ENCODE measurements at places on chromosomes 16 and 17.
A peak's percentile ranks its signal among the peaks of the same experiment; 100 is the strongest.

DNA sequence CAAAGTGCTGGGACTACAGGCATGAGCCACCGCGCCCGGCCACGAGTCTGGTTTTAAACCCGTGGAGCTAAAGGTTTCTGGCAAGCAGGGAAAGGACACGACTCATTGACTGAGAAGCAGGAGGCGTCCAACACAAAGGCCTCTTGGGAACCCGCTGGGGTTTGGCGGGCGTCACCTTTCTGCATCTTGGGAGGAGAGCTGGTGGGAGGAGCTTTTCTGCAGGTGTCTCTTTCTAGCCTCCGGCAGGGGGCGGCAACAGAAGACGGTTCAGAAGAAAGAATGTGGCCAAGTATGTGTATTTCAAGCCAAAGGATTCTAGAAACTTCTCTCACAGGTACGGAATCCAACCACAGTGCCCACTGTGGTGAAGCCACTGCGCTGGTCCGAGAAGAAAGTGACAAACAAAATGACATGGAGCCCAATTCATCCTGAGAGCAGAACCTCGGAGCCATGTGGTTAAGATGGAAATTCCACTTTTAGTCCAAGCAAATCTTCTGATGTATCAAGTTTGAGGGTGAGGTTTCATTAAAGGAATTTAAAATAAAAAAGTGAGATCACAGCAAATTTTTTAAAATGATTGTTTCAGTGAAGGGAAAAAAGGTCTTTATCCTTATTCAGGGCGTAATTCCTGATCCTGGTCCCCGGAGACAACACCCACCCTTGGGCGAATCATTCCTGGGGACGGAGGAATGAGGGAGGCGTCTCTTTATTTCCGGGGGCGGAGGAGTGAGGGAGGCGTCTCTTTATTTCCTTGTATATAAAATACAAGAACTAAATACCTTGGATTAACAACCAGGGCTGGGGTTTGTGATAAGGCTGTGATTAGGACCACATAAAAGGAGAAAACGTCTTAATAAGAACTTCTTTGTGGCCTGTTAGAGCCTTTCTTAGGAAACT is 97.6 kb downstream of the MRM3 start:
- peak; percentile 87 for DNase-seq

DNA sequence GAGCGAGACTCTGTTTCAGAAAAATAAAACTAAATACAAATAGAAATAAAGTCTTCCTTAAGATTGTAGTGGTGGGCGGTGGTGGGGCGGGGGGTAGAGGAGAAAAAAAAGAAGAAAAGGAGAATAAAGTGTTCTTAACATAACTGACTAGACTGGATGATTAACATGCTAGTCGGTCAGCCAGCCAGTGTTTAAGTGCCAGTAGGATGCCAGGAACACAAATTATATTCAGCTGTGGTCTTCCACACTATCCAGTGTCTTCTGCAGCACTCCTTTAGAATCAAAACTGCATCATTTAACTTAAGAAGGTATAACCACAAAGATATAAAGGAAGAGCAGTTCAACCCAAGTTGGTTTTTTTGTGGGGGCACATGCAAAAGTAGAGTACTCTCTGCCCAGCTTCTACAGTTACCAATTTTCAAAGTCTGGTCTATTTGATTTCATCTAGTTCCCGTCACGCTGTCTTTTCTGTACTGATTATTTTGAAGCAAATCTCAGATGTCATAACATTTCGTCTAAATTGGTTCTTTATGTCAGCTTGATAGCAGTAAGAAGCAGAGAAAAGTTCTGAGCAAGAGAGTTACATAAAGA is 15.8 kb downstream of the HEATR3 start:
- no peak for DNase-seq

DNA sequence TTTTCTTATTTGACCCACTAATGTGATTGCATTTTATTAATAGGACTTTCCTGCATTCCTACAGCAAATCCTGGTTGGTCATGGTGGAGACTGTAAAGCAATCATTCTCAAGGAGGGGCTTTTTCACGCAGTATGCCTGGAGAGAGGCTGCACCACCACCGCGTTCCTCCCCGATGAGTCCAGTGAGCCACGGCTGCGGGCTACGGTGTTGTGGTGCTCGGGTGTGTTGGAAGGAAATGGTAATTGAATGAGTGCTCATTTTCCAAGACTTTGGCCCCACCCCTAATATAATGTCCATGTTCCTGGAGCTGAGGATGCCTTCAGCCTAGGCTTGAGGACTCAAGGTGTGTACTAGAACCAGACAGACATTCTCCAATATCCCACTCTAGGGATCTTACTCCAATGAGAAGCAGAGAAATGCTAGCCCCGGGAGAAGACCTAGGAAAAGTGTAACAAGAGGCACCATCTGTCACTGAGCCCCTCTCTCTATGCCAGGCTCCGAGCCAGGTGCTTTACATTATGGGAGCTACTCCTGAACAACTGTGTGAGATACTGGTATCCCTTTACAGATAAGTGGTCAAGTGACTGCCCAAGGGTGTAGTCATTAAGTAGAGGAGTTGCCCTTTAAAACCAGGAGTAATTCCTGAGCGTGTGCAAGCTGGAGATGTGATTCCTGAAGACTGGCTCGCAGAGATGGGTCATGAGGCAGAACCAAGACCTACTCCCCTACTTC is 39.4 kb downstream of the HEATR6 start:
- DNase-seq, result no peak

DNA sequence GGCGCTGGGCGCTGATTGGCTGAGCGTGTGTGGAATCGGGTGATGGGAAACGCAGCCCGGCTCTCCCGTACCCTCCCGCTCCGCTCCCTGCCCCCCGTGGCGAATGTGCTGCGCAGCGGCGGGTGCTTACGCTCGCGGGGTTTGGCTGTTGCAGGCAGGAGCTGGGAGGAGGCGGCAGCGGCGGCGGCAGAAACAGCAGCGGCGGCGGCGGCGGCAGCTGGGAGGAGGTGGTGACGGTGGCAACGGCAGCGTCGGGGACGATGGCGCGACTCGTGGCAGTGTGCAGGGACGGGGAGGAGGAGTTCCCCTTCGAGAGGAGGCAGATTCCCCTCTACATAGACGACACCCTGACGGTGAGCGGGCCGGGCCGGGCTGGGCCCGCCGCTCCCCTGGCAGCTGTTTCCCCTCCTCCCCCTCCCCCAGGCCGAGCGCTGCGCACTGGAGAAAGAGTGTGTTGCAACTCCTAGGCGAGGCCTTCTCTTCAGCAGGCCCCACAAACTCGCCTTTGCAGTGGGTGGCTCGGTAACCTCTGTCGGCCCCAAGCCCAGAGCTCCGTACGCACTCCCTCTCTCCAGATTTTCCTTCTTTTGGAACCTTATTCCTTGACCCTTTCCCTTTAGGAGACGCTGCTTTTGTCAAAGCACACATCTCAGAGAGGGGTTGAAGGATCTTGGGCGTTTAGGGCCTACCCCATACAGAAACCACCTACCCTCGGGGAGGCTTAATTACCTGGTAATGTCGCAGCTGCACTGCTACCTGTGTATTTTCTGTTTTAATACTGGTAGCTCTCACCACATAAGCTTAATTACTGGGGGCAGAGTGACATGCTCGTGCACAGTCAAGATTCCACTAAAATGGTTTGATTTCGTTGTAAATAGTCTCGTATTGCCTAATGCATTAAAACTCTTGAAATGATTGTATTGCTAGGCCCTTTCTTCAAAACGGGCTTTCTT is 1.0 kb downstream of the GGNBP2 start:
- DNase-seq, result peak; percentile 87

- no peak for DNase-seq
Observed at GRCh38 chr17:72600934-72601333, 480.1 kb downstream of the SOX9 start.

DNA sequence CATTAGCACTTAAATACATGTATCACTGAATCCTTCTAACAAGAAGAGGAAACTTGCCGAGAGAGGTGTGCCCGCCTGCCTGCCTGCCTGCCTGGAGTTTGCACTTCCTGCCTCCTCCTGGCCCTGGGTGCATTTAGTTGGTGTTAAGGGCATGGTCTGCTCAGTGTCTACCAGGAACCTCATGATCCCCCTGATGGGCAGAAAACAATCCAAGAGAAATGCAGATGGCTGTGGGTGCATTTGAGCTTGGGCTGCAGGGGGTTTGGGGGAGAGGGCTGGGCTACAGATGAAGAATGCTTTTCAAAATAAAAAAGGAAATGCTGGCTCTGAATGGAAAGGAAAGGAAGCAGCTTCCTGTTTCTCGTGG is 10.1 kb downstream of the KSR1 start:
- DNase-seq, result no peak

GRCh38 chr16:47519996-47520679 is 59.0 kb downstream of the PHKB start:
- DNase-seq, result no peak

DNA sequence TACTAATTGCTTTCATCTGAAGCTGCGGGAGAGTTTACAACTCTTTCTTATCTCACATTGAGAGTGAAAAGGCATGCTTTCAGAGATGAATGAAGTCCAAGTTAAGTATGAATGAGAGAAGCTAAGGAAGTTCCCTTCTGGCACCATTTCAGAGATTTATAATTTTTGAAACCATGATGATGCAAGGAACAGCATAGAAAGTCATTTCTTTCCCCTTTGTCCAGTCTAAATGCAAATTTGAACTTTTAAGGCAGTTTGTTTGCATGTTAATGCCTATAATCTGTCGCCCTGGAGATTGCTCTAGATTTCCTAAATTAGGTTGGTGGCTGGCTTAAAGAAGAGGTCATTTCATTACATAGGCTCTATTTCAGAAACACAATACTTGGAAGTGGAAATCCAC is 594.8 kb upstream of the GOT2 start:
- no peak for DNase-seq

- no peak for DNase-seq
Observed at GRCh38 chr16:69522732-69523404, 42.9 kb upstream of the NFAT5 start.

All from epithelial cell of prostate (primary cell).